ENCODE measurements at places on chromosomes 5 and 9.

- DNase-seq = no peak
Measured at GRCh38 chr5:110309222-110309621, 417.2 kb downstream of the TMEM232 start.

GRCh38 chr5:56176155-56176798, 56.9 kb downstream of the ANKRD55 start:
- DNase-seq = no peak

DNA sequence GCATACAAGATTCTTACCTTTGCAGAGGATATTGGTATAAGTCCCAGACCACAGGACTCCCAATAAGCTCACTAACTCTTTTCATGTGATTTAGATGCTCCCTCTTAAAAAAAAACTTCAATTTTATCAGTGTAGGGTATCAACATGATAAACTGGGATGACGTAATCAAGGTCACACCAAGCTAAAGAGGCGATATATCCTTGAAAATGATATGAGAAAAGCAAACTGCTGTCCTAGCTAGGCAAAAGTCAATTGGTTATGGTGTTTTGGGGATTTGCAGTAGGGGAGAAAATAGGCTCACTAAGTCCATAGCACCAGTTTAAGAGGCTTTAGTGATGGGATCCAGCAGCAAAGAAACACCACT, 354.4 kb downstream of the DIRAS2 start:
- DNase-seq = no peak

DNA sequence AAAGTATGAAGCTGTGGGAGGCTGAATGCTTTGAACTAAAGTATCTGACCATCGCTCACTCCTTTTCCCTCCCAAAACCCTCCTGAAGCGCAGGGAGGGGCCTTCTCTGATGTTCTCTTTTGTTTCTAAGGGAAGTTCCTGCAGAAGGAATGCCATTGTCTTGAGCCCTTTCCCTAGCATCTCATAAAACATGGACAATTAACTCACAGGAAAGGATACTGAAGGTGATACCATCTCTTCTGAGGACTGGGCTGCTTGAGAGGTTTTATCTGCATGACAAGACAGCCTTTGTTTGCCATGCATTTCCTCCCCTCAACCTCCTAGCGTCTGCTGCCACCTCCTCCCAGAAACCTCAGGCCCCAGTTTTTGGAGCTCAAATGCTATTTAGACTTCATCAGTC, 4.3 kb upstream of the RMND5B start:
- DNase-seq = no peak

DNA sequence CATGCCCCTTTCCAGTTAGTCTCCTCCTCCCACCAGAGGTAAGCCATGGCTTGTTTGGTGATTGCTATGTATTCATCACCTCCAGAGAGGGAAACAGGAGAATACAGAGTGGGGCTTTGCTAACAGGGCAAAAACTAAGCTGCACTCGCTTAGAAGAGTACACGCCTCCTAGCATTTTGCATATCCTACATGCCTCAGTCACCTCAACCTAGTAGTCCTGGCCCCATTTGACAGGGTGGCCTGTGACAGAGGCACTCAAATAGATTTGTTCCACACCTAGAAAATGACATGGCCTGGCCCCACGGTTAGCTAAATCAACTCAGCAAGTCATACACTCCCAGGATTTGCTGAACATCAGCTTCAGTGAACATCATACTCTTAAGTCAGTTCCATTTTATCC, 90.7 kb downstream of the CYFIP2 start:
- no peak for DNase-seq

DNA sequence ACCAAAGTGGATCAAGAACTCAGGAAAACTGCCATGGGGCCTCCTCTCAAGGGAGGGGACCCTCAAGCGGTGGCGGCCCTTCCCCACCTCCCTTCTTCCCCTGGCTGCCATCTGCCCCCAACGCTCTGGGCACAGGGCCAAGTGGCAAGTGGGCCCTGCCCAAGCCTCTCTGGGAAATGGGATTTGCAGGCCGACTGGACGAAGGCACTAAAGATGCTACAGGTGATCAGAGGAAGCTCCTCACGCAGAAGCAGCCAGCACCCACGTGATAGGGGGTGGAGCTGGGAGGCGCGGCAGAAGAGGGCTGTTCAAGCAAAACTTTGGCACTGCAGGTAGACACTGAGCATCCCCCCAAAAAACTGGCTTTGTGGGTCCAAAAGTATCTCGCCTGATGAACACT, 52.7 kb upstream of the UBTD2 start:
- DNase-seq = no peak

DNA sequence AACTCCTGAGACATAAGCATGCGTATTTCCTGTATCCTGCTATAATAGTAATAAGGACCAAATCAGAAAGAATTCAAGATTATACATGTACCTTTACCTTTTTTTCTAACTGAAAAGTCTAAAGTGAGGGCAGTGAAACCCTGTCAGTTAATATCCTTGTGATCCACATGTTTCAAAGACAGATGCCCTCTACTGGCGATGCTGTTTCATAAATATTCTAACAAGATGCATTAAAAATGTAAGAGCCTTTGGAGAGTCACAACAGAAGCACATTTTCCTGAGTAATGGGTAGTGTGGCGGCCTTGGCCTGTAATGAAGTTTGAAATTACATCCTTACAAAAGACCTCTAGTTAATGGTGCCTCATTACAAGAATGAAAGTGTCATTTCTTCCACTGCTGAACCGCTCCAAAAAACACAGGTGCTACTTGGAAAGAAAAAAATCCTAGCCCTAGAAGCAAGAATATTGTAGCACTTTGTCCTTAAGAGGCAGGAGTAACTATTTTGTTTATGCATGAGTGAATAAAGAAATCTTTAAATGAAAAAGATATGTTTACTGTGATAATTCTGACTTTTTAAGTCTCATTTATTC, 232.6 kb downstream of the EPB41L4A start:
- DNase-seq = no peak

DNA sequence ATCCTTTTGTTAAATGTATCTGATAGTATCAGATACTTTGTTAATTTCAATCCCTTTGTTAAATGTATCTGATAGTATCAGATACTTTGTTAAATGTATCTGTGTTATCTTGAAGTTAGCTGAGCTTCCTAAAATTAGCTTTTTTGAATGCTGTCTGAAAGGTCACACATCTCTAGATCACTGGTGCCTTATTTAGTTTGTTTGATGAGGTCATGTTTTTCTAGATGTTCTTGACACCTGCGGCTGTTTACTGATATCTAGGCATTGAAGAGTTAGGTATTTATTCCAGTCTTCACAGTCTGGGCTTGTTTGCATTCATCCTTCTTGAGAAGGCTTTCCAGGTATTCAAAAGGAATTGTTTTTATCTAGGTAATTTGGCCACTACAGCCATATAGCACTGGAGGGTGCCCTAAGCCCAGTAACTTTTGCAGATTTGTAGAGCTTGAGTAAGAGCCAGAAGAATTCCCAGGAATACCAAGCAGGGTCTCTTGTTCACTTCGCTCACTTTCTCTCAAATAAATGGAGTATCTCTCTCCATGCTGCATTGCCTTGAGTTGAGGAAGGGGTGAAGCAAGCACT, 435.4 kb upstream of the GRAMD2B start:
- DNase-seq = no peak

DNA sequence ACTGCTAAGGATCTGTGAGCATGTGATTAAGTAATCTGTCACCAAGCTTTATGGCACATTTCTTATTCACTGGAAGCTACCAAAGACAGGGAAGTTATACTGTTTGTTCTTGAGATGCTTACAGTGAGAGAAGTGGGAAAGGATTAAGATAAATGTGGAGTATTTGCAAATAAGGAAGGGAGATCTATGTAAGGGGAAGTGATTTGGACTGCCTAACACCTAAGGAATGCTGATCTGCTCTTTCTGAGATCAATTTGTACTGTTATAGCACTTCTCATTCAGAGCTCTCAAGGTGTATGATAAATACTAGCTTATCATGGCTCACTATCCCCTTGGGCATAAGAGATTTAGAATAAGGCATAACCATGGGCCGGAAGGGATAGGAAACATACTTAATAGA, 80.0 kb upstream of the NTRK2 start:
- no peak for DNase-seq
